Right kidney (tissue), 9 donors: ENCODE measurements at places on chromosomes 12 and 14.
A peak's percentile ranks its signal among the peaks of the same experiment; 100 is the strongest.

DNA sequence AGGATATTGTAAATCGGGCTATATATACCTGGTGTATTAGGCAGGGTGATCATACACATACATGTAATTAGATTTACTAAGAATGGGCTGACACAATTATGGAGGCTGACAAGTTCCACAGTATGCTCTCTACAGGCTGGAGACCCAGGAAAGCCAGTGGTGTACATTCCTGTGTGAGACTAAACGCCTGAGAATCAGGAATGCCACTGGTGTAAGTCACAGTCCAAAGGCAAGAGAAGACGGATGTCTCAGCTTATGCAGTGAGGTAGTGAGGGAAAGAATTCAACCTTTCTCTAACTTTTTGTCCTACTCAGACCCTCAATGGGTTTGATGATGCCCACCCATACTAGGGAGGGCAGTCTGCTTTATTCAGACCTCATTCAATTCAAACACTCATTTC lies 57.1 kb downstream of the METTL25 start:
- DNase-seq = no peak

GRCh38 chr14:39229222-39229543 lies 4.5 kb upstream of the MIA2 start:
- no peak for DNase-seq

DNA sequence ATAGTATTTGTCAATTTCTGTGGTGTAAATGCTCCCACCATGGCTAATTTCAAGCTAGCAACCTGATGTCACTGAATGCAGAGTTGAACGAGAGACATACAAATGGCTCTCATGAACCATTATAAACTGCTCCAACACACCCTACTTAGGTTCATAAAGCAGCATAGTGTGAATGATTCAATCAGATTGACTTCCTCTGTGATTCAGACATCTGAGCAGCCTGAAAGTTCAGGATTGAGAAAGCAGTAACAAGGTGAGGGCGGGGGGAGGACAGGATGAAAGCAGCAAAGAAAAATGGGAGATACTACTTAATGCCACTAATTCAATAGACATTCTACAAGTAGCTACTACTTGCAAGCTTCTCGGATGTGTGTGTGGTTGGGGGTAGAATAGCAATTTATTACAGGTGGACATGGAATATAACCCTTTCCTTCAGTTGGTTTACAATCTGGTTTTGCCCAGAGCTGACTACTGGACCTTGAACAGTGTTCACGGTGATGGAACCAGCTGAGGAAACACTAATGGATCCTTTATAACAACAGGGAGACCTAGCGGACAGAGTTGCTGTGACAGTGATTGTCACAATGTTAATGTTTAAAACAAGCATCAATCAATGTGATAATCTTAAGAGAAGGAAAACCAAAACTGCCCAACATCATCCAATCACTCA lies 52.5 kb upstream of the PELI2 start:
- DNase-seq = no peak

- DNase-seq = no peak
These were observed 3.0 kb upstream of the FAM177A1 start for GRCh38 chr14:35043046-35043445.

GRCh38 chr14:77128414-77128891 lies 13.1 kb downstream of the ZDHHC22 start:
- DNase-seq = no peak

- DNase-seq = no peak
These were observed 258.6 kb downstream of the ZFP36L1 start for GRCh38 chr14:68534276-68534675.

GRCh38 chr12:124049451-124050094 lies 76.6 kb downstream of the ZNF664 start:
- no peak for DNase-seq

DNA sequence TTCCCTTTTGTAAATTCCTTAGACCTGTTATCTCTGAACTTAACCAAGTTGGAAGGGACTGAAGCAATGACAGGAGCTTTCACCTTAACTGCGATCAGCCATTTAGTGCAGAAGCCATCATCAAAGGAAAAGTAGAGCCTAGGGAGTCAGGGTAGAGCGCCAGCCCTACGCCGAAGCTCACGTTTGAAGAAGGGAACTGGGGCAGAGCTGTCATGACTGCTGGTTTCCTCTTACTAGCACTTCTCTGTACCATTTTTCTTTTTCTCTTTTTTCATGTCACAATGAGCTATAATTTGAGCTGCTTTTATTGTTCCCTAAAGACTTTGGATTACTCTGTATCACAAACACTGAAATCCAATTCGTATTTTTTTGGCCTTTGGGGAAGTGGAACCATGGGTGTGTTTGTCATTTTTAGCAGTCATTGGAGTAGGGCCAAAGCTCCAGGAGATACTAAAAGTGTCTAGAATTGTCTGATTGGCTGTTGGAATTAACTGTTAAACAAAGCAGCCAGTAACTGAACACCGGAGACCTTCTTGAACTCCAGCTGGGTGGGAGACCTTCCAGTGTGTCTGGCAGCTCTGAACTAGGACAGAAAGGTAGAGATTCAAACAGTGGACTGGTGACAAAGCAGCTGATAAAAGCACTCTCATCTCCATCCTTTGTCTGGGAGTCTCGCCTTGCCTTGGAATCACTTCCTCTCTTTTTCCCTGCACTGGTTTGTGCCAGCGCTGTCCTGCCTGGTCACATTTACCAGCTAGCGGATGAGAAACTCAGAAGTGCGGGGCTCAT lies 9.1 kb downstream of the MTRFR start:
- peak; percentile 44 for DNase-seq

GRCh38 chr12:96403870-96404269 lies 3.6 kb upstream of the CDK17 start:
- DNase-seq = no peak

GRCh38 chr14:63045234-63045611 lies at the start of gene KCNH5:
KCNH5 (minus strand) TSS chr14:63045458; CDS start chr14:63045186, 272 bp downstream.
- peak; percentile 67 for DNase-seq

DNA sequence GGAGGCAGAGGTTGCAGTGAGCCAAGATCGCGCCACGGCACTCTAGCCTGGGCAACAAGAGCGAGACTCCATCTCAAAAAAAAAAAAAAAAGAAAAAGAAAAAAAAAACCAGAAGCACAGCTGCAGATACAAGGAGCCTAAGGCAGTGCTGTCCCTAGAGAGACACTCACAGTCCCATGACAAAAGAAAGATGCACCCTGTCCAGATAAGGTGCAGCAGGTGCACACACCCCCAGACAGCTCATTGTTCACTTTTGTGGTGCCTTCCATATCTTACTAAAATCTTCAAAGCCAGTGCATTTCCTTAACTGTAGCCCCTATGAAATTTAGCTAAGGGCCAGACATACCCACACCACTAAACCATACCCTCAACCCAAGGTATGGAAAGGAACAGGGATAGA lies 7.7 kb upstream of the NRL start:
- DNase-seq = no peak

GRCh38 chr14:26820138-26820537 lies 222.3 kb upstream of the NOVA1 start:
- DNase-seq = no peak

GRCh38 chr12:49531745-49532144 lies 7.1 kb upstream of the KCNH3 start:
- DNase-seq = no peak

DNA sequence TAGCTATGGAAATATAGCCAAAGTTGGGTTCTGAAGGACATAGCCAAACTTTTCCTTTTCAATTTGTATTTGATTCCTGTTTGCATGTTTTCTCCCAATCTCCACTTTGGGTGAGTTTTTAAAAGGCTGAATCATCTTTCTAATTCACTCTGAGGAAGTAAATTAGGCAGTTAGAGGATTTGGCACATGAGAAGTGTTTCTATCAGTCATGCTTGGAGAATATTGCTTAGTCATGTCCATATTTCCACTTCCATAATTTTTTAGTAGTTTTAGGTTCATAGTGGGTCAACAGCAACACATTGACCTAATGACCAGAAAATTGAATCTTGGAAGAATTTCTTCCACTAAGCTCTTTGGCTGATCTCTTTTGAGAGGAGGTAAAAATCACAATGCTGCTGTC lies 21.8 kb downstream of the IRAK3 start:
- DNase-seq = no peak

GRCh38 chr12:81245907-81246570 lies 168.2 kb downstream of the ACSS3 start:
- peak; percentile 23 for DNase-seq

- DNase-seq = no peak
These were observed 239.4 kb upstream of the KRR1 start for GRCh38 chr12:75750716-75751306.

- no peak for DNase-seq
These were observed 87.4 kb upstream of the FZD10 start for GRCh38 chr12:130074661-130075406.

GRCh38 chr14:81517798-81518398 lies 15.8 kb downstream of the SEL1L start:
- no peak for DNase-seq

DNA sequence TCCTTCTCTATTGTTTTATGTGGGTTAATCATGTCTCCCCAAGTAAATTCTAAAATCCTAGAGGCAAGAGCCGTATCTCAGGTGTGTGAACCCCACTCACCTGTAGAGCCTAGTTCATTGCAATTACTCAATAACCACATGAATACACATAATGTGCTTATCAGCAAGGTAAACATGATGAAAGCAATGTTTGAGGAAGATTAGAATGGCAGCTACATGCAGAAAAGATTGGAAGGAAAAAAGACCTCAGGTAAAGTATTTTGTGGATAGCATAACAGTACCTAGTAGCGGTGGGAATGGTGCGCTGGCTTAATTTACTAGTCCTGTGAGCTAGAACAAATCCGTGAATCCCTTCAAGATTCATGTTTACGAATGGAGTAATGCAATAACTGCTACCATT lies 5.3 kb upstream of the KRAS start:
- DNase-seq = no peak

- DNase-seq = no peak
These were observed 52.0 kb downstream of the PEX5 start for GRCh38 chr12:7241404-7242005.

GRCh38 chr14:54629183-54629582 lies 62.3 kb downstream of the SAMD4A start:
- no peak for DNase-seq

DNA sequence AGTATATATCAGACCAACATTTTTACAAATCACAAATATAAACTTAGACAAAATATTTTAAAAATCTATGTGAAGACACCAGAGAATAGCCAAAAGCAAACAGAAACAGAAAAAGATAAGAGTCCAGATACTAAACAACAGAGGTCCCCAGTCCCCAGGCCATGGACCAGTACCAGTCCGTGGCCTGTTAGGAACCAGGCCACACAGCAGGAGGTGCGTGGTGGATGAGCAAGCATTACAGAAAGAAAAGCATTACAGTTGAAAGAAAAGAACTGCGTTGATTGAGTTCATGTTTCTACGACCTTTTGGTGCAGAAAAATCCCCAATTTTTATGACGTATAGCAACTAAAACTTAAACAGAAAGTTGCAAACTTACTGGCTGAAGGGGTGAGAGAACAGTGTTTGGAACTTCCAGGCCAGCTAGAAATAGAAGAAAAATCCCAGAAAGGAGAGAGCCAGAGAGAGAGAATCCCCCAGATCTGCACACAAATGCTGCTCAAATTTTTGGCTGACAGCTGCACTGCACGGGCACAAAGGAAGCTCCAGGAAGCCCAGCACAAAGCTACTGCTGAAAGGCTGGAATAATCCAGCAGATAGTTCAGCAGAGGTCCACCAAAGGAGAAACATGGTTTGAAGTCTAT lies 159.6 kb upstream of the C14orf180 start:
- DNase-seq = no peak

- no peak for DNase-seq
These were observed 40.7 kb downstream of the NEUROD4 start for GRCh38 chr12:55060470-55060869.

DNA sequence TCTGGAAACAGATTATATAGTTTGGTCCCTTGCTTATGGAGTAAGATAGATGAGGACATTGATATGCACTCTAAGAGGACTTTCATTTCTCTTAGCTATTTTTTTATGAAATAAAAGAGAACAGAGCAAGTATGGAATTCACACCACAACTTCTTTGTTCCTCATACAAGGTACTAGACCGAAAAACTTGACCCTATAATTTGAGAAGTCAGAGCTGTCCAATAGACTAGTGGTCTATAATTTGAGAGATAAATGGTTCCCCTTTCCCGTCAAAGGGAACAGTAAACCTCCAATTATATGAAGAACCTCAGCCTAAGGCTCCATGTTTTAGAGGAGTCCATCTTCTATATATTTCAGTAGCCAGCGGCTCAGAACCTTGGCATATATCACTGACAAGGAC lies 58.5 kb upstream of the HIF1A start:
- DNase-seq = no peak

- DNase-seq = no peak
These were observed 119.0 kb downstream of the RBM19 start for GRCh38 chr12:113846883-113847755.

DNA sequence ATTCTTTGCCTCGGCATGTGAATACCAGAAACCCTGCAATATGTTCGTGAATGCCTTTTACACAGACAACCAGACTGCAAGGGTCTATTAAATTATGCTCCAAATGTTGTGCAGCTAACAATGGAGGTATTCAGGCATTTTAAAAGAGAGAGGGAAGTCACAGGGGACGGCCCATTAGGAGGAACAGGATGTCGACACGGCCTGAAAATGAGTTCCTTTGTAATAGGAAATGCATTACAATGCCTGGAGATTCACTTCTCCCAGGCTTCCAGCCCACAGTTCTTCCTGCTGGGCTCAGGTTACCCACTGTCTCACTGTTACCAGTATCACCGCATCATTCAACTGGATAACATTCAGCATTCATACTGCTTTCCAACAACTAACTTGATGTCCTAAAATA lies 2.5 kb downstream of the DUSP6 start:
- no peak for DNase-seq

- DNase-seq = peak; percentile 15
These were observed 6.3 kb downstream of the YBX3 start for GRCh38 chr12:10716704-10717315.

DNA sequence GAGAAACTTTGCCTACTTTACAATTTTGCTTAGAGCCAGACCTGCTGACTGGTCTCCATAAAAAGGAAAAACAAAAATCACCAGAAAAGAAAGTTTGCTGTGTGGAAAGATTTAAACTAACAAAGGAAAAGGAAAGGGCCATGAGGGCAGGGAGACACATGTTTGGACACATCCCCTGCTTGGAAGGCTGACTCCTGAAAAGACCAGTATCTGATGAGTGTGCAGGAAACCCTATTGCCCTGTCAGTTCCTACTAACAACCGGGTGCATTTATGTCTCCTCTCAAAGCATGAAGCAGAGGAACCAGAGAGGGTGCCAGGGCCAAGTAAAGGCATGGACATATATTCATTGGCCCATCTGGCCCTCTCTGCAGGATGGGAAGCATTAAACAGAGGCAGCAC lies 7.0 kb upstream of the STAB2 start:
- DNase-seq = no peak

- no peak for DNase-seq
These were observed 25.6 kb downstream of the GLT8D2 start for GRCh38 chr12:104024348-104024747.

- no peak for DNase-seq
These were observed 186.5 kb upstream of the HMGA2 start for GRCh38 chr12:65637774-65638173.

GRCh38 chr12:116880817-116881324 lies 370 bp downstream of the HRK start:
- peak; percentile 81 for DNase-seq
